ENCODE measurements at places on chromosomes 3 and 15. TPM values are rescaled to one million over a fixed set of nuclear protein-coding genes. Genes with fewer than 3 reads are reported as not detected.

MYRIP gene
- total RNA-seq = 1.1 TPM

CISH gene
- 0.67 TPM for total RNA-seq

EFCC1 gene
- 0.73 TPM for total RNA-seq

LIPC gene
- total RNA-seq = not detected

CCDC39 gene
- total RNA-seq = not detected

Measured in melanocyte of skin (primary cell).